Stimulated activated CD4-positive, alpha-beta T cell treated with anti-CD3 and anti-CD28 coated beads, Interleukin-1b, Interleukin-23, amount 100 ng/mL, for 24 hours (primary cell): ENCODE measurements at places on chromosomes 1 and 21.

- no peak for DNase-seq
These were observed 20.0 kb downstream of the PHLDA3 start for GRCh38 chr1:201448990-201449389.

DNA sequence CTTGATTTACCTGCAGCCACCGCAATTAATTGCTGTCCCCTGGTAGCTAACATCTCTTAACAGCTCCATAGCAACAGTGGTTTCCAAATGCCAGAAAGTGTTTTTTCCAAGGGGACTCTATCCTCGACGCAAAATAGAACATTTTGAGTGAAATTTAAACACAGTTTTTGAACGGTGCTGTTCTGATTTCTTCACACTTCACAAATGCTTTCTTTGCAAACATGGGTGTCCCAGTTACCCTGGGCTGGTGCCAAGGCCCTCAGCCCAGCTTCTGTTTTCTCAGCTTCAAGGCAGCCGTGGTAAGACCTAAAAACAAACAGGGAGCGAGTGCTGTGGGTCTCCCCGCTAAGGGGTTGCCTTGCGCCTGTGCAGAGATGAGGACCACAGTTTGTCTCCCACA lies 147.3 kb upstream of the VAMP3 start:
- no peak for DNase-seq

GRCh38 chr1:162305969-162306368 lies 70.7 kb downstream of the SPATA46 start:
- DNase-seq = no peak

DNA sequence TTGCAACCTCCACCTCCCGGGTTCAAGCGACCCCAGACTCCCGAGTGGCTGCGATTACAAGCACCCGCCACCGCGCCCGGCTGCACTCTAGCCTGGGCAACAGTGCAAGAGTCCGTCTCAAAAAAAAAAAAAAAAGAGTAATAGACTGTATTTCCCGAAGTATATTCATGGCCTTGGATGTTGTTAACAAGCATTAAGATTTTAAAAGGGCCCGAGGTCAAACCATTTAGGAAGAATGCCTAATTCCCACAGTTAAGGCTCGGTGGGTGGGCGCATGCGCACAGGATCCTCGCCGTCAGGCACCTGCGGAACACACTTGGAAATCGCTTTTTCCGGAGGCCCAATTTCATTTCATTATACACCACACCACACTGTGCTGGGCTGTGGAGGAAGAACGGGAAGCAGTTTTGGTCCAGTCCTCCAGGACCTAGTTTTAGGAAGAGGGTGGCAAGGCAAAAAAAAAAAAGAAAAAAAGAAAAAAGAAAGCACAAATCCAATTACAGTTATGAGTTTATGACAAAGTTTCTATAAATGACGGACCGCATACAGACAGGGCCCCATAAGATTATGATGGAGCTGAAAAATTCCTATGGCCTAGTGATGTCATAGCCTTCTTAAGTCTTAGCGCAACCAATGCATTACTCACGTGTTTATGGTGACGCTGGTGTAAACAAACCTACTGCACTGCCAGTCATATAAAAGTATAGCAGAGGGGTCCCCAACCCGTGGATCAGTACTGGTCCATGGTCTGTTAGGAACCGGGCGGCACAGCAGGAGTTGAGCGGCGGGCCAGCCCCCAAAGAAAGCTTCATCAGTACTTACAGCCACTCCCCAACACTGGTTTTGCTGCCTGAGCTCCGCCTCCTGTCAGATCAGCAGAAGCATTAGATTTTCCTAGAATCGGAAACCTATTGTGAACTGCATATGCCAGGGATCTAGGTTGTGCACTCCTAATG lies 38.2 kb downstream of the H3-3A start:
- no peak for DNase-seq

DNA sequence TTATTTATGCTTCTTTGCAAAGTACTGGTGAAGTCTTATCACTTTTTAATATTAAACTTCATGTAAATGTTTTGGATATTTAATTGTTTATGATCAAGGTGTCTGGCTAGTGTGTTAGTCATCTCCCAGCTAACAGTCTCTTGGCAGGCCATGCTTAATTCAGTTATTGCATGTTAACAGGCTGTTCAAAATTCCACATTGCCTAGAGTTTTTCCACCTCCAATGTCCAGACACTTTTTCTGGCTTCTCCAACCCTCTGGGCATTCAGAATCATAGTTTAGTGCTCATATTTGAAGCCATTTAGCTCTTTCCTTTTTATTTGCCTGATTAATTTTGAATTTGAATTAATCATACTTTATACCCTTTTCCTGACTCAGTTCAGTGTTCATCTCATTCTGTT lies 69.2 kb downstream of the OLFML2B start:
- no peak for DNase-seq

GRCh38 chr1:182054698-182055326 lies 6.7 kb downstream of the ZNF648 start:
- peak; percentile 41 for DNase-seq

- DNase-seq = no peak
These were observed 130.1 kb downstream of the DMRTB1 start for GRCh38 chr1:53589043-53589887.

GRCh38 chr1:39332291-39332690 lies 127.8 kb downstream of the MACF1 start:
- no peak for DNase-seq

DNA sequence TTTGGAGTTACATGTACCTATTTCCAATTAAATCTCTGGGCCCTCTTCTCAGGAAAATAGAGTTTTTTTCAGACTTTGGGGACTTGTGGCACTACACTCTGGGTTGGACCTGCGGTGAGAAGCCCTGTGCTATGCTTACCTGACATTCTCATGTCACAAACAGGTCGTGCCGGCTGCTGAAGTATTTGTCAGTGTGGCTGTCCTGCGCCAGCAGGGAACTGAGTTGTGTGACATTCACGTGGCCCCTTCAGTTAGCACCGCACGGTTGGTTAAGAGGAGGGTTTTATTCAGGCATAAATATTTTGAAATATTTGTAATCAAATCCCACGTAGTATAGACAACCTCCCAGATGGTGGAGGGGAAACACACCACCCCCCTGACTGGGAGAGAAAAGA lies 6.3 kb upstream of the COL6A2 start:
- no peak for DNase-seq

DNA sequence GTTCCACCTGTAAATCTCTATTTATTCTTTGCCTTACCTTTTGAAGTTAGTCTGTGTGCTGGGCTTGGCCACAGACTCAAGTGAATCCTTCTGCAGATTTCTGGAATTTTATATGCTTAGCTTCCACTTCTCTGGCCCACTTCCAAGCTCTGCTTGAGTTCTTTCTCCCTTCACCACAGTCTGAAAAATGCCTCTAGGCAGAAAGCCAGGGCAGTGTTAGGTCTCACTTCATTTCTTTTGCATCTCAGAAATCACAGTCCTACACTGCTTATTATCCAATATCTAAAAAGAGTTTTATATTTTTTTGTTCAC lies 48.9 kb downstream of the INKA2 start:
- DNase-seq = no peak

GRCh38 chr1:11071463-11072215 lies 11.8 kb upstream of the SRM start:
- no peak for DNase-seq

- no peak for DNase-seq
These were observed 52.1 kb upstream of the CD5L start for GRCh38 chr1:157893686-157894085.

GRCh38 chr1:48671578-48671977 lies 105.1 kb downstream of the BEND5 start:
- DNase-seq = no peak

DNA sequence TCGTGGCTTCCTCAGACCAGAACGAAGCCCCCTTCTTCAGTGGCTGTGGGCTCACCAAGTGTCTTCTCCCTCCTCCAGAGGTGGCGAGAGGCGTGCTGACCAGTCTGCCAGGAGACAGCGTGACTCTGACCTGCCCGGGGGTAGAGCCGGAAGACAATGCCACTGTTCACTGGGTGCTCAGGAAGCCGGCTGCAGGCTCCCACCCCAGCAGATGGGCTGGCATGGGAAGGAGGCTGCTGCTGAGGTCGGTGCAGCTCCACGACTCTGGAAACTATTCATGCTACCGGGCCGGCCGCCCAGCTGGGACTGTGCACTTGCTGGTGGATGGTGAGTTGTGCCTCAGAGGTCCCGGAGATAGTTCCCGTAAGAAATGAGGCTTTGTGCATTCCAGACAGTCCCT lies 24.0 kb downstream of the IL6R start:
- DNase-seq = no peak

- no peak for DNase-seq
These were observed 159.2 kb downstream of the DYRK1A start for GRCh38 chr21:37525810-37526209.

- no peak for DNase-seq
These were observed 376 bp downstream of the AVPR1B start for GRCh38 chr1:206116873-206117150.

DNA sequence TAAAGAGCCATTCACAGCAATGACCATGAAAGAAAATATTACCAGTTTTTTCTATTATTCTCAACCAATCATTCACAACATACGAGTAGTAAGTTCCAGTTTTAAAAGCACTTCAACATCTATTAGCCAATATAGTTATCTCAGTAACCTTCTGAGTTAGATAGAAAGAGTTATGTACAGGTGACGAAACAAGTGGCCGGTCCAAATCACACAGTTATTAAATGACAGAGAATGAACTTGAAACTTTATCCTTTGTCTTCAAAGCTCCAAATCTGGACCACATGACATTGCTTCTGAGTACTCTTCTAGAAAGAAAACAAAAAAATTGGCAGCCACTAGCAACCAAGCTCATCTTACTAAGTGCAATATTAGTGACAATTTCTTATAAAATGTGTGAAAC lies 393.8 kb downstream of the OMA1 start:
- no peak for DNase-seq

GRCh38 chr1:21869620-21870121 lies 57.6 kb downstream of the LDLRAD2 start:
- no peak for DNase-seq

- DNase-seq = no peak
These were observed 110.1 kb upstream of the LMO4 start for GRCh38 chr1:87218618-87219017.

DNA sequence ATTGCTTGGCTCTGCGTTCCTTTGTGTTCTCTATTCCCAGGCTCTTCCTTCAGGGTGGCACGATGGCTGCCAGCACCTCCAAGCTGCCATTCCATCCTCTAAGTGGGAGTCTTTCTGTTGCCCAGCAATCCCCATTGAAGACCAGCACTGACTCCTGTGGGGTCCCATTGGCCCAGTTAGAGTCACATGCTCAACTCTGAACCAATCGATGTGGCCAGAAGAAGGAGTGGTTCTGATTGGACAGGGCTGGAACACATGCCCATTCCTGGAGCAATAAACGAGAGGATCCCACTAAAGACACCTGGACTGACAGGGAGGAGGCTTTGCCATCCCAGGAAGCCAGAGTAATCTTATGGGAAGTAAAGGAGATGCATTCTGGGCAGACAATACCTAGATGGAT lies 97.2 kb upstream of the IGSF21 start:
- DNase-seq = no peak

- DNase-seq = no peak
These were observed 197.8 kb upstream of the HMCN1 start for GRCh38 chr1:185536165-185536920.
